Activated CD4-positive, alpha-beta T cell treated with anti-CD3 and anti-CD28 coated beads, Interleukin-2, amount 10 ng/mL, durations not matched to agents 7 days and 5 days (primary cell): ENCODE measurements at places on chromosomes 12 and 14. TPM values are rescaled to one million over a fixed set of nuclear protein-coding genes. Genes with fewer than 3 reads are reported as not detected.

GRCh38 chr12:1131811-1132224 is 140.8 kb downstream of the ERC1 start:
- DNase-seq = no peak
- peaks cover 7% of the 10 kb centered on the region for H3K4me1 ChIP-seq
- no peaks in the 10 kb centered on the region for H3K27me3 ChIP-seq
- no peaks in the 10 kb centered on the region for H3K36me3 ChIP-seq

DNA sequence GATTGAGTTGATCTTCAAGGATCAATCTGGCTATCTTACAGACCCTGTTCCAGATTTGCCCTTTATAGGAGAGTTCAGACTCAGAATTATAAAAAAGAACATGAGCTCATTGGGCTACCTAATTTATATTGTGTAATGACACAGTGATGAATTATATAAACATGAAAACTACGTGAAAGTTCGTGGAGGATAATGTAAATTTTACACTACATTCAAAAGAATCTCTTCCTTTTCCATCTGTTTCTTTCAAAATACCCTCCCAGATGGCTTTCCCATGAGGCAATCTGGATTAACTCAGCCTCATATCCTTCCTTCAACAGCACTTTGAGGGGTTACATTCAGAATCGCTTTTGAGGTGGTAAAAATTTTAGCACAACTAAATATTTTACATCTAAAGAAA is 129.3 kb downstream of the HMGA2 start:
- H3K4me1 ChIP-seq = no peaks in the 10 kb centered on the region
- H3K27ac ChIP-seq = no peak overlapping the region
- H3K27me3 ChIP-seq = no peaks in the 10 kb centered on the region

DNA sequence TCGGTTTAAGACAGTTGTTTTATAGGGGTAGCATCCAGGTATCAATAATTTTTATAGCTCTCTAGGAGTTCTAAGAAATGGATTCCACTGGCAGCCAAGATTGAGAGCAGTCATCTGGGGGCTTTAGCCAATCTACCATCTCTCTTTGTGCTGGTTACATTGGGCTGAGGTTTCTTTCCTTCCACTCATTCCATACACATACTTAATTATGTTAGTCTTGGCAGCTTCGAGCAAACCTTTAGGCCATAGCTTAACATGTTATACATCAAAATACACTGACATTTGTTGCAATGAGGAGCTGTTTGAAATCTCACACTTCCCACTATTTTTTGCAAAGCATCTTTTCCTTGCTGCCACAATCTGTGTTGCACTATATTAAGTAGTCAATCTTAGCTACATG is 63.1 kb downstream of the ARMH4 start:
- H3K27ac ChIP-seq = no peak overlapping the region
- peaks cover 34% of the 10 kb centered on the region for H3K27me3 ChIP-seq
- no peaks in the 10 kb centered on the region for H3K4me1 ChIP-seq

DNA sequence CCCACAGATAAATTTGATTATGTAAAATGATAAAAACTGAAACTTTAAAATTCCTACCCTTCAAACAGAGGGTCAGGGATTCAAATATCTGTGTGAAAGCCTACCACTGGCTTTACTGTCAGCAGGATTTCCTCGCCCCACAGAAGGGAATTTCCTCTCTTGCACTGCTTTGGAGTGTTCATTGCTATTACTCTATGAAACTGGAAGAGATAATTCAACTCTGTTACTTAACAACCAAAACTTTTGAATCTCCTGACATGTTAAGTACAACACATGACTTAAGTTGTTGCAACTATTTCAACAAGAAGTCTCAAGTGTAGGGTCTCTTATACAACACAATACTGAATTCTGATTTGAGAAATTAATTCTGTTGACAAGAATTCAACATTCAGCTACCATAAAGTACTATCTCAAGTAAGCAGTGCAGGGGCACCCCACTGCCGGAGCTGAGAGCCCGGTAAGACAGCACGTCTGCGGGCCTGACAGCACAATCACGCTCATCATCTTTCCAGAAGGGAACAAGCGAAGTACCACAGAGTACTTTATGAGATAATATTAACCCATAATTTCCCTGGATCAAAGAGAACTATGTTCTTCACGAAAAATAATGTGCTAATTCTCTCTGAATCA is 22.9 kb downstream of the DICER1 start:
- no peak for DNase-seq
- H3K27ac ChIP-seq = no peak overlapping the region
- H3K4me3 ChIP-seq = no peak overlapping the region
- no peaks in the 10 kb centered on the region for H3K27me3 ChIP-seq
- H3K4me1 ChIP-seq = peaks cover 28% of the 10 kb centered on the region
- peaks cover 32% of the 10 kb centered on the region for H3K36me3 ChIP-seq

DNA sequence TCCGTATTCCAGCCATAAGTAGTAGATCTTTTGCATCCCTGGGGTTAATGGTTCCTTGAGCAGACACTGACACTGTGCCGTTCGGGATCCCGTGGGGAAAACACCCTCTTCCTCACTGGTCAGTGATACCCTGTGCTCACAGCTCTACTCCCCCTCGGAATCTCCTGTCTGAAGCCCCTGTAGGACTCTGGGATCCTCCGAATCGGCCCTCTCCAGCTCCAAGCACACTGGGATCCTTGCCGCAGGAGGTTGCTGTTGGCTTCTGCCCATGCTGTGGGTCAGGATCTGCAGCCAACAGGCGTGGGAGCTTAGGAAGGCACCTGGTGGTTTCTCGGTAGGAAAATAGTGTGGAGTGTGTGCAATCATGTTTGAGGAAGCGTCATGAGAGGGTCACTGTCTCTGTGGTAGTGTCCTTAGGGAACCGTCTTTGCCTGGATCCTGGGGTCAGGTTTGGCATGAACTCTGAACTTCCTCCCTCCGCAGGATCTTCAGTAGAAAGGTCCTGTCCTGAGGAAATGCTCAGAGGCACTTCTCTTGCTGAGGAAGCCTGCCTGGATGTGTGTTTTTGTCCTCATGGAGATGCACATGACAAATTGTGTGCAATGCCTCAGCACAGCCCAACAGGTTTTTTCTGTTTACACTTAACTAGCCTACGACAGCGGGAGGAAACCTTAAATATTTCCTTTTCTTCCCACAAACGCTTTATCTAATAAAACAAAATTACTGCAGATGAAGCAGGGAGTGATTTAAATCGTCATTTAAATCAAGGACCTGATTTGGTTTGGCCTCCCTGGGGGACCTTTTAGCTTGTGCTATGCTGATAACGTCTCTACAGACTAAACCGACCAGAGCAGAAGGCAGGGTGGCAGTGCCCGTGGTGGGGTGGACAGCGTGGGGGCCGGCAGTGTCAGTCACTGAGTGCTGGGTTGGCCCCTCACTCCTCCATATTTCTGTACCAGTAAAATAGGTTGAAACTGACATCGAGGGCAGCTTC is 18.7 kb downstream of the FBXL14 start:
- H3K36me3 ChIP-seq = no peaks in the 10 kb centered on the region
- no peaks in the 10 kb centered on the region for H3K4me1 ChIP-seq
- H3K4me3 ChIP-seq = no peak overlapping the region
- no peak overlapping the region for H3K27ac ChIP-seq

The RDH11 gene
- 37.9 TPM for total RNA-seq

The GPRC5D gene
- total RNA-seq = 0.67 TPM
